ENCODE measurements at places on chromosomes 13 and 19.

GRCh38 chr19:4916292-4917082, 7.2 kb downstream of the UHRF1 start:
- no peak for DNase-seq

DNA sequence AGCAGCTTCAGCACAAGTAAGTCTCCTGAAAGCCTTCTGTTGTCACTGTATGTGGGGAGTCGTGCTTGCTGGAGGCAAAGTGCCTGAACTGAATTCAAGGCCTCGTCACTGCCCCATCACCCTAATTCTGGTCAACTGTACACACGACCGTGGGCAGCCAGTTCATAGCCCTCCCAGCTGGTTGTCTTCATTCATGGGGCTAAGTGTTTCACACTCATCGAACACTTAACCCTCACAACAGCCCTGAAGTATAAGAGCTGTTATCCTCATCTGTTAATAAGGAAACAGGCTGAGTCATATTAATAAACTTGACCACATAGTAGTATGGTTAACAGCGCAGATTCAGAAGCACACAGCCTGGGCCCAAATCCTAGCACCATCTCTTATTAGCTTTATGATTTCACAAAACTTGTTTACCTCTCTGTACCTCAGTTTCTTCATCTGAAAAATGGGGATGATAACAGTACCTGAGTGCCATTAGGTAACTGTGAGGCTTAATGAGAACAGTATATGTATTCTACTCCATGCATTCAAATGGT, 66.7 kb downstream of the CDADC1 start:
- no peak for DNase-seq

GRCh38 chr19:54387991-54388801, 23.5 kb upstream of the LAIR1 start:
- DNase-seq = no peak

GRCh38 chr13:35716186-35716585, 239.7 kb upstream of the MAB21L1 start:
- no peak for DNase-seq

DNA sequence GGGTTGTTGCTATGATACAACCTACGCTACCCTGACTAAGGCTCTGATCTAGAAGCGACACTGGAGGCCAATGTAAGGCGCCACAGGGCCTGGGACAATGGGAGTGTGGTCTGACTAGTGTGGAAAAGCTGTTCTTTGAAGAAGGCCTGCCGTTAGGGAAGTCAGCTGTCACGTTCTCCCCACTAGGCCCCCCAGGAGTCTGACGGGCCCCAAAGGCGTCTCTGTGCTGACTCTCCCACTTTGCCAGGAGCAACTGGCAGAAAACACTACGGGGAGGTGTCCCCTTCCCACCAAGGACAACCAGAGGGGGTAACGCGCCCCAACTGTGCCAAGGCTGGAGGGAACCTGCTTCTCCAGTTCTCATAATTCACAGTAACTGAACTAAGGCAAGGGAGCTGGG, 25.3 kb upstream of the EIF3G start:
- no peak for DNase-seq

DNA sequence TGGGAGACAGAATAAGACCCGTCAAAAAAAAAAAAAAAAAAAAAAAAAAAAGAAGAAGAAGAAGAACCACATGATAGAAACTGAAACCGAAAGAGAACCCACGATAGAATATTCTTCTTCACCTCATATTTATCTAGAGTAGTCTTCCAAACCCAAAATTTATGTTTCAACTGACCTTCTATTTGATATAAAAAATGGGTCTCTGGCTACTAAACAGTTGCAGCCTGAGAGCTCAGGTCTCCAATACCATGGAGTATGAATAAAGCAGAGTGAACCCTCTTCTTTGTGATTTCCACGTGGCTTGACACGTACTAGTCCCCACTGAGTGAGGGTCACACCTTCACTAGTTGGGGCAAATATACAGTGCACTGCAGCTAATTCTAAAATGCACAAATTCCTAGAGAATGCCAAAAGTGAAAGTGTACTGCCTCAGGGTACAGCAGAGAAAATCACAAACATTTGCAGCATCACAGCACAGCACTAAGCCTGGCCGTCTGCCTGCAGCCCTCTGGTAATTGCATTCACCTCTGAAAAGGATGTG, 30.8 kb upstream of the RFC3 start:
- DNase-seq = no peak

DNA sequence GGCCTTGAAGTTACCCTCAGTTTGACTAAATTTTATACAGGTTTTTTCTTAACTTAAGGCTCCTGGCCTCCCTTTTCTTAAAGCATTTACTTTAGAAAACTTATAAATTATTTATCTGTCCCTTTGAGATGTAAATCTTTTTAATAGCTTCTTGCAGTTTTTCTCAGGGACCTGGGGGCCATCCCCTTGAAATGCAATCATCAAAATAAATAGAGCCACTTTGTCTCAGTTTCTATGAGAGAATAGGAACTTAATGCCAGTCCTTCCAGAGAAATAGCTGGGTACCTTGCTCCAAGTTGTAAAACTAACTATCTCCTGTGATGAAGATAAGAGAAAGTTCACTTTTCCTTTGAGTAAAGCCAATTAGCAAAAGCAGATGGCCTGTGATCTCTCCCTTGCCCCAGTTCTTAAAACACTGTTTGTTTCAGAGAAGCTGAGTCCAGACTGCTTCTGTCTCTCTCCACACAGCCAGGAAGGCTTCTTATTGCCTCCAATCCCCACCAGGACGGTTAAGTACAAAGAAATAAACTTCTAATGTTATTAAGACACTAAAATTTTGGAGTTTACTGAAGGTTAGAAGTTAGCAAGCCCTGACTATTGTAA, 913.1 kb downstream of the OLFM4 start:
- DNase-seq = no peak

DNA sequence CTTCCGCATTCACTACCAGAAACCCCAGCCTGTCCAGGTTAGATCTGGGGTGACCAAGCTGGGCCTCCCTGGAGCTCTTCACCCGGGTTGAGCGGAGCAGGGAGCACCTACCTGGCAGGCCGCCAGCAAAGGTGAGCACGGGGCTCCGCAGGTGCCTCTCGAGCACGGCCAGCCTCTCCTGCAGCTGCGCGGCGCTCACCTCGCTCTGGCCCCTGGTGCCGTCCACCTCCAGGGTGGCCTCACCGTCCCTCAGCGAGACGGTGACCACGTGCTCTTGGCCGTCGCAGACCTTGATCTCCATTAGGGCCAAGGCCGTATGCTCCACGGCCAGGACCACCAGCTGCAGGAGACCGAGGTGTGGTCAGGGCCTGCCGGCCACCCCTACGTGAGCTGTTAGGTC, 42.0 kb downstream of the GAS6 start:
- DNase-seq = no peak

DNA sequence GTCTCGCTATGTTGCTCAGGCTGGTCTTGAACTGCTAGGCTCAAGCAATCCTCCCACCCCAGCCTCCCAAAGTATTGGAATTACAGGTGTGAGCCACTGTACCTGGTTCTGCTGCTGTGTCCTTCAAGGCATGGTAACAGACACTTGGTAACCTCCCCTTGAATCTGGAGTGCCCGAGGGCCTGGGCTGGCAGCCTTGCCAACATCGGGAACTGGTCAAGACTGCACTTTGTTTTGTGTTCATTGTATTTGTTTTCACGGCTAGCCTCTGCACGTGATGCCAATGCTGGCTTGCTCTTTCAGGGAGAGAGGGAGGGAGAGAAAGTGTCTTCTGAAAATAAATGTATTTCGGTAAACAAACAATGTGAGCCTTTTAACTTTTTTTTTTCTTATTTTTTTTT, 12.0 kb downstream of the CERS4 start:
- DNase-seq = no peak

DNA sequence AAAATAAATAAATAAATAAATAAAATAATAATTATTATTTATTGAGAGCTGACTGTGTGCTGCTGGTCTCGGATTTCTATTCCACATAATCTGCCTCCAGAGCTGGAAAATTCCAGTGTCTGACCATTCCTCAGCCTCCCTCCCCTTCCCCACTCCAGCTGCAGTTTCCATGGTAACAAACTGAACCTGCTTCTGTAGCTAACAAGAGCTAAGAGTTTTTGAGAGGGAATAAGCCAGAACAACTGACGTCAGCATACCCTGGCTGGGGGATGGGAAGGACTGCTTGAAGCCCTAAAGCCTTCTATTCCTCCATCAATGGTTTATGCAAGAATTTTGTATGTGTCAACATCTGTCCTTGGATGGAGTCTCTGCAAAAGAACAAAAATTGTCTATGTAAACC, 26.0 kb upstream of the PEG3 start:
- DNase-seq = no peak

- no peak for DNase-seq
Measured at GRCh38 chr19:47631681-47632446, 22.9 kb downstream of the BICRA start.

GRCh38 chr13:41851351-41851750, 109.6 kb downstream of the VWA8 start:
- DNase-seq = no peak

GRCh38 chr13:36142735-36143134, 11.6 kb upstream of the DCLK1 start:
- no peak for DNase-seq

DNA sequence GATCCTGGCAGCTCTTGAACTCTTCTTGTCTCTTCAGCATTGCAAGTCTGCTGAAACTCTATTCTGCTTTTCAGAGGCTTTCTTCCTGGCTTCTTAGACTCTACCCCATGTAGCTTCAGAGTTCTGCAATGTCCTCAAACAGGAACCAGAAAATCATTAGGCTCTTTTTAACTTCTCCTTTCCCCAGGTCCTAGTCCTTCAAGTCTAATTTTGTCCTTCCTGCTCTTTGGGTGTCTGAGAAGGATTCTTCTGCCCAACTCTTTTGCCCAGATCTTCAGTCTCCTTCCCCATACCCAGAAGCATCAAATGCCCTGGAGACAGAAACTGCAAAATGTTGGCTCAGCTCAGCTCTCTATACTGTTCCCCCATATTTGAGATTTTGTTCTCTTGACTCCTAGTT, 50.0 kb upstream of the CALM3 start:
- DNase-seq = no peak

GRCh38 chr13:41019578-41020347, 647 bp upstream of the ELF1 start:
- no peak for DNase-seq

DNA sequence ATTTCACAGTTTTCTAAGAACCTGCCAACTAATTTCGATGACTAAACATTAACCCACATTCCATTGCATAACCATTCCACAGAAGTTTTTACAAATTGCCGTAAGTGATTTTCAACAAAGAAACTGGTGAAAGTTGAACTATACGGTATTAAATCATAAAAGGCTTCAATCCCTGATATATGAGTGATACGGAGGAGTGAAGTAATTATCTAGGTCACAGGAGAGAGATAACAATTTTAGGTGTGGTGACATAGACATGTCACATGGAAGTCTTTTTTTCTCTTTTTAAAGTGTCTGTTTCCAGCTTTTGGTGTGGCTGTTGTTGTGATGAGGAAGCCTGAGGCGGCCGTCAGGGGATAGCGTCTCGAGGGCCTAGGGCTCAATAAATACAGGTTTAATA, 29.4 kb downstream of the TBC1D4 start:
- no peak for DNase-seq

DNA sequence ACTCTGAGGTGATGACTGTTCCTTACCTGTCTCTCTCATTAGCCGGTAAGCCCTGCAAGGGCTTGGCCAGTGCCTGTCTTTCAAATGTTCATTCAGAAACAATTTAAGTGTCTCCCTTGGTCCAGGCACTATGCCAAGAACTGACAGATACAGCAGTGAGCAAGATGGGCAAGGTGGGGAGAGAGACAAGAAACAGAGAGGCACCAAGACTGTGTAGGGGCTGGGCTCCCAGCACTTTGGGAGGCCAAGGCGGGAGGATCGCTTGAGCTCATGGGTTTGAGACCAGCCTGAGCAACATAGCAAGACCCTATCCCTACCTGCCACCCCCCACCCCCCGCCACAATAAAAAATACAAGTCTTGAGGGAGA, 1.3 kb upstream of the CCNE1 start:
- no peak for DNase-seq

- DNase-seq = no peak
Measured at GRCh38 chr13:31242916-31243315, 43.1 kb downstream of the B3GLCT start.

GRCh38 chr13:42028113-42028799, 20.2 kb upstream of the DGKH start:
- no peak for DNase-seq

- no peak for DNase-seq
Measured at GRCh38 chr19:29170554-29170953, 42.4 kb downstream of the UQCRFS1 start.

DNA sequence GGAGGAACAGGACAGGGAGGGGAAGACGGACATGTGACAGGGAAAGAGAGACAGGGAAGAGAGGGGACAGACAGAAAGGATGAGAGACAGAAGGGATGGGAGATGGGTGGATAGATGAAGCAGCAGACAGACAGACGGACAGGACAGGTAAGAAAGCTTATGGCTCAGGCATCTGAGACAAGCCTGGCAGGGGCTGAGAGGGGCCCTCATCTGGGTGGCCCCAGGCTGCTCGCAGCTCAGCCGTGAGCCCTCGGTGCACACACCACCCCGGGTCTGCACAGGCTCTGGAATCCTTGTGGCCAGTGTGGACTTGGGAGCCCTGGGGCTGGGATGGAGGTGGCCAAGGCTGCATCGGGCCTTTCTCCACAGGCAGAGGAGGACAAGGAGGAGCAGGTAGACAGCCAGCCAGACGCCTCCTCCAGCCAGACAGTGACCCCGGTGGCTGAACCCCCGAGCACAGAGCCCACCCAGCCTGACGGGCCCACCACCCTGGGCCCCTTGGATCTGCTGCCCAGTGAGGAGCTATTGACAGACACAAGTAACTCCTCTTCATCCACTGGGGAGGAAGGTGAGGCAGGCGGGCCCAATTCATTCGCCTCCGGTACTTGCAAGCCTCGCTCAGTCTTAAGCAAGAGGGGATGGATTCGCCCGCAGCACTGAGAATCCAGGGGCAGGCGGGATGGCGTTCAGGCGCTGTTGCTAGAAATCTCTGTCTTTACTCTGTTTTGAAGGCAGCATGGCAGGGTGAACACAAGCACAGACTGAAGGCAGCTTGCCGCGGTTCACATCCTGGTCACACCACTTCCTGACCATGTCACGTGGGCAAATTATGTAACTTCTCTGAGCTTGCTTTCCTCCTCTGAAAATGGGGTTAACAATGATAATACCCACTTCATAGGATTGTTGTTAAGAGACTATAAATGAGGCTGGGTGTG, 14.0 kb downstream of the GRAMD1A start:
- no peak for DNase-seq

DNA sequence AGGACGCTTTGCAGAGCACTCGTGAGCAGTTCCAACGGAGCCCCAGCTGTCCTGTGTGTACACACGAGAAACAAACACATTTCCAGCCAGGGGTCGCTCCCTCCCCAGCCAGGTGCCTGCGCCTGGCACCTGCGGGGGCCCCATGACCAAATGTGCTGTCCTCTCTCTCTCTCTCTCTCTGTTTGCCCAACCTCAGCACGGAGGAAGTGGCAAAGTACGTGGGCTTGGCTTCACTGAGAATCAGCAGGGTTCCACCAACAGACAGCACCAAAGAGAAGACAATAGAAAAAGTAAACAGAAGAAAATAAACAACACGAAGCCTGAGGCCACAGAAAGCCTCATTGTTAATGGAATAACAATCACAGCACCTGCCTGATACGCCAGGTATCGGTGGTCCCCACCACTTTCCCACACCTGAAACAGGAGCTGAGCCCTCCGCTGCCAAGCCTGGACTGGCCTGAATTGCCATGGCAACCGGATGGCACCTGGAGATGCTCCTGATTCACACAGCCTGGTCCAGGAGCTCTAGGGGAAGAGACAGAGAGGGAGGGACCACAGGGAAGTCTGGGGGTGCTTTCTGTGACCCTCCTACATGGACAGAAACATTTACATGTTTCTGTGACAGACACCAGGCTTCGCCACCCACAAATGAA, 103.9 kb upstream of the CACNA1A start:
- DNase-seq = peak; percentile 100

- no peak for DNase-seq
Measured at GRCh38 chr13:27005976-27006518, 165.6 kb downstream of the USP12 start.
